A549 treated with CORT108297 at 1 μM for 4 hours (cell line): ENCODE measurements at places on chromosomes 1 and 21. TPM values are rescaled to one million over a fixed set of nuclear protein-coding genes. Genes with fewer than 3 reads are reported as not detected.

The OR2L5 gene
- not detected in 5 replicates for total RNA-seq

The SLC45A3 gene
- total RNA-seq = 5.2 to 7.2 TPM (median 6.9 TPM) in 5 replicates

The S100A12 gene
- not detected in 5 replicates for total RNA-seq

The RPS27 gene
- total RNA-seq = 4,150 to 7,755 TPM (median 4,460 TPM) in 5 replicates

The MGST3 gene
- 201 to 236 TPM (median 213 TPM) in 5 replicates for total RNA-seq
